ENCODE measurements at places on chromosomes 7 and 10.
A peak's percentile ranks its signal among the peaks of the same experiment; 100 is the strongest.

GRCh38 chr10:108039821-108040584 is 875.5 kb upstream of the SORCS1 start:
- DNase-seq, result no peak

DNA sequence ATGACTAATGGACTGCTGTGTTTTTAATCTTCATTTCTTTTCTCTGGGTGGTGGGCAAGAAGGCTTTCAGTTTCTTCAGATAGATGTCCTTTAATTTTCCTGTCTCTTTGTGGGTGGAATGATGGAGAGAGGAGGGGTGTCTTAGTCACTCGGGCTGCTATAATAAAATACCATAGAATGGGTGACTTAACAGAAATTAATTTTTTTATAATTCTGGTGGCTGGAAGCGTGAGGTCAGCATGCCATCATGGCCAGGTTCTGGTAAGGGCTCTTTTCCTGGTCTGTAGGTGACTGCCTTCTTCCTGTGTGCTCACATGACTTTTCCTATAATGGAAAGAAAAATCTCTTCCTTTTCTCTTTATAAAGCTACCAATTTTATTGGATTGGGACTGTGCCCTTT is 6.3 kb downstream of the RSBN1L start:
- DNase-seq, result no peak

DNA sequence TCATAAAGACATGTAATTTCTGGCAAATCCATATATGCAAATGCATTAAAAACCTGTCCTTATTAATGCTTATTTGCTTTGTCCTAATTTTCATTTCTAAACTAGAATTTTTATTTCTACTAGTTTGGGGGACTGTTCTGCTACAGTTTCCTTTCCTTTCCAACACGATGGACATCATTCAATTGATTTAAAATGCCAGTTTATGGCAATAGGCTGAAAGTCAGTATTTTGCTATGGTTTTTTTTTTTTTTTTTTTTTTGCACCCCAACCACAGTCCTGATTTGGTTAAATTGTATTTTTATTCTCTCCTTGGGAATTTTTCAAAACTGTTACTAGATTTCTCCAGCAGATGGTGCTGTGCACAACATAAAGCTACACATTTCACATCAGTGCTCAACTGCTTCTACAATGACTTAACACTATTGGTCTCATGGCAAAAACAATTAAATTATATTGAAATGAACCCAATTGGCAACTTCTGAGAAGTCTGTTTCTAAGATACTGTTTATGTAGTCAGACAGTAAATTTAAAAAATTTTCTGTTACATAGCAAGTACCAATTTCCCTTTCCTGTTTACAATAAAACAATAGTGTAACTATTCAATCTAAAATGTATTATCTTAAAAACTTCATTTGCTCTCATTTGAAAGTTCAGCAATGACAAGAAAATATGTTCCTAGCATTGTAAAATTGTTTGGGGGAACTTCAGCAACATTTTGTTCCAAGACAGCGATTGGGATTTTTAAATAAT is 193.8 kb upstream of the CCDC6 start:
- peak; percentile 35 for DNase-seq

DNA sequence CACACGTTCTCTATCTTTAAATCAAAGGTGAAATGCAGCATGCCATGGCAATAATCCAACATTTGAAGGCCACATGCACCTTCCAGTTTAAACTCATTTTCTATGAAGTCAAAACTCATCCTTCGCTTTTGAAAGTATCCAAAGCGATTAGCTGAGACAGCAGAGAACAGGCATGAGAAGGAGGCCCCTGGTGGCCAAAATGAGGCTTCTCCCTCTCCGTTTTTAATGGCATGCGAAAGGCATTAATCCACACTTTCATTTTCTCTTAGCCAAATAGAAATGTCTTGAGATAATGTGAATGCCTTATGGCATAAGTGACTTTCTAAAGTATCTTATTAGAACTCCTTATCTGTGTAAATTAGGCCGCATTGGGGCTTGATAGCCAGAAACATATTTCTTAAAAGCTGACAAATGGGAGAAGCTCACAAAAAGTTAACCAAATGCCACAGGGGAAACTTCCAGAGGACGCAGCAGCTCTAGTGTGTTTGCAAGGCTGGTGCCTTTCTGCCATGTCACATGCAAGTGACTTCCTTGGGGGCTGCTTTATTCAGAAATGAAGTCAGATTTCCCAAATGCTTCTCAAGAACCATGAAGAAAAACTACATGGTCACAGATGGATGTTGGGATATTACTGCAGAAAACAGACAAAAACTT is 1189.6 kb downstream of the SORCS1 start:
- no peak for DNase-seq

GRCh38 chr7:132407764-132408163 is 168.5 kb downstream of the PLXNA4 start:
- DNase-seq, result no peak

DNA sequence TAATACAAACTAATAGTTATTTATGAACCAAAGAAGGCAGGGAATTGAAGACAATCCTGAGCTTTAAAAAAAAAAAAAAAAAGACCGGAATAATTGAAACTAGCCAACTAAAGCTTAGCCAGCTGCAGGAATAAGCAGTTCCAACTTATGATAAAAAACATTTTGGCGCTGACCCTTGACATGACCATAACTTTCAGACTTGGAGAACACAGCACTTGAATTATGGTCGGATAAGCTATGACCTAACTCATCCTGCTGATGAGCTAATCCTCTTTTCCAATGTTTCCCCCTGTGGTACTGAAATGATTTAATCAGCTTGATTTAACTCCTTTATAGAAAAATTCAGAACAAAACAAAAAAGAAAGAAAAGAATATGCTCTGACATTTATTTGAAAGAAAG is 181.8 kb downstream of the DGKB start:
- DNase-seq, result no peak

DNA sequence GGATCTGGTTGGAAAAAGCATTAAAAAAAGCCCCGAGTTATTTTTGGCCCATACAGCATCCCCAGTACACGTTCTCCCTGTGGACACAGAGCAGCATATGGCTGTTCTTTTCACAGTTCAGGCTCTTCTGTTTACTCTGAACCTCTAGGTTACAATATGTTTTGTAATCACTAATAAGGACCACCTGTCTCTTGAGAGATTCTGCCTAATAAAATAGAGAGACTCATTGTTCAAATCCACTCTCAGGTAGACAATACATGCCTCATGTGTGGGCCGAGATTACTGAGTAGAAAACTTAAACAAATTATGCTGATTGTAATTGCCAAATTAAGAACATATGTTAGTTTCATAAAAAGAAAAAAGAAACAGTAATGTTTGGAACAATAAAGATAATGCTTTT is 647.7 kb downstream of the GRM8 start:
- no peak for DNase-seq

GRCh38 chr10:31945392-31945791 is 16.8 kb upstream of the ARHGAP12 start:
- no peak for DNase-seq

- no peak for DNase-seq
These were observed 49.4 kb downstream of the HTRA1 start for GRCh38 chr10:122510736-122511135.

- no peak for DNase-seq
These were observed 97.5 kb upstream of the MGMT start for GRCh38 chr10:129369566-129369965.

DNA sequence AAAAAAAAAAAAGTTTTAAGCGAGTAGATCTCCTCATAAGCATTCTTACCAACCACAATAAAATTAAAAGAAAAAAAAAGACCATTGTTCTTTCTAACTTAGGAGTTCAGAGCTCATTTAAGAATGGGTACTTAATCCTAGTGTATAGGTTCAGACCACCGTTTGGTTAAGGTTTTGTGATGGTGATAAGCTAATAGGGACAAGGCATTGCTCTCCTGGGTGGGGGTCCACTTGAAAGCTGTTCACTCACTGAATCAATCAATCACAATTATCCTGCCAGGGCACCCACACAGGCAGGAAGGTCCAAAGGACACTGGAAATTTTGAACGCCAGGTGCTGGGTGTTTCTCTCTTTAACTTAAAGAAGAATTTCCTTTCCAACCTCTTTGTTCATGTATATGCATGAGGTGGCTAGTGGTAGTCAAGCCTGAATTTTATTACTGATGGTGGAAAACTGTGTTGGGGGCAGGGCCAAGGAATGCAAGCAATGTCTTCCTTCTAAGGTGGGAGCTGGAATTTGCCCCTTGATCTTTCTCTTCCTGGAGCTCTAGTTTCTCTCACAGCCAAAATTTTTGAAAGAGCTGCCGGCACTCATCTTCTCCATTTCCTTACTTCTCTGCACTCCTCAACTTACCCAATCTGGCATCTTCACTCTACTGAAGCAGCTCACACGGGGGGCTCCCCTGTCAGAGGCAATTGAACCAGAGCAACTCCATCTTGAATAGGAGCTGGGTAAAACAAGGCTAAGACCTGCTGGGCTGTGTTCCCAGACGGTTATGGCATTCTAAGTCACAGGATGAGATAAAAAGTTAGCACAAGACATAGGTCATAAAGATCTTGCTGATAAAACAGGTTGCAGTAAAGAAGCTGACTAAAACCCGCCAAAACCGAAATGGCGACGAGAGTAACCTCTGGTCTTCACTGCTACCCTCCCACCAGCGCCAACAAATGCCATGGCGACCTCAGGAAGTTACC is 7.5 kb upstream of the FAM131B start:
- DNase-seq, result no peak

GRCh38 chr7:94418851-94419250 is 24.2 kb downstream of the COL1A2 start:
- DNase-seq, result no peak

DNA sequence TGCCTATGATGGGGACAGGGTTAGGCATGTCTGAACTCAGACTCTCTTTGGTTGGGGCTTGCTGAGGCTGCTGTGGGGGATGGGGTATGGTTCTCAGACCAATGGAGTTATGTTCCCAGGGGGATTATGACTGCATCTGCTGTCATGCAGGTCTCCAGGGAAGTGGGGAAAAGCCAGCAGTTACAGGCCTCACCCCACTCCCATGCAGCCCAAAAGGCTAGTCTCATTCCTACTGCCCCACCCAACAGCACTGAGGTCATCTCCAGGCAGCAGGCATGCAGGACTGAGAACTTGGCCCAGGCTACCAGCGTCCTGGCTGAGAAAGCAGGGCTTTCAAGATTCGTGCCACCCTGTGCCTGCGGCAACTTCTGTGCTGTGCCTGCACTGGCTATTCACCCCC is 373.3 kb downstream of the HTR7 start:
- no peak for DNase-seq

DNA sequence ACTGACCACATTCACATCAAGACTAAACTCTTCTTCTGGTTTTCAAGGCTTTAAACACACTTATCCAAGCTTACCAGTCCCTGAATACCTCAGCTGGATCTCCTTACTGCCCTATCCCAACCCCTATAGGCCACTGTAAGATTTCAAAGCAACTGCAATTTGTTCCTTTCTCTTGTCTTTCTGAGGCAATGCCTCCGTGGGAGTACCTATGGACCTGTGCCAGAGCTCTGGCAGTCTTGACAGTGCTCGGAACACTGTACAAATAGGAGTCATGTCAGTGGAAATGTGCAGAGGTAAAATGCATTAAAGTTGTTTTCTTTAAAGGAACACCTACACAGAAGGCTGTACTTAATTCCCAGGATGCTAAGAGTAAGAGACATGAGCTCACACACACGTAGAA is 124.7 kb downstream of the CNOT4 start:
- DNase-seq, result no peak

- no peak for DNase-seq
These were observed 16.3 kb upstream of the MYL7 start for GRCh38 chr7:44157116-44158080.

GRCh38 chr10:115606086-115606485 is 512.9 kb downstream of the ATRNL1 start:
- no peak for DNase-seq

GRCh38 chr10:21750424-21750823 is 216.4 kb downstream of the MLLT10 start:
- no peak for DNase-seq

- DNase-seq, result no peak
These were observed 18.1 kb upstream of the KCND2 start for GRCh38 chr7:120254845-120255244.

- no peak for DNase-seq
These were observed 30.0 kb downstream of the DUSP5 start for GRCh38 chr10:110527731-110528171.

DNA sequence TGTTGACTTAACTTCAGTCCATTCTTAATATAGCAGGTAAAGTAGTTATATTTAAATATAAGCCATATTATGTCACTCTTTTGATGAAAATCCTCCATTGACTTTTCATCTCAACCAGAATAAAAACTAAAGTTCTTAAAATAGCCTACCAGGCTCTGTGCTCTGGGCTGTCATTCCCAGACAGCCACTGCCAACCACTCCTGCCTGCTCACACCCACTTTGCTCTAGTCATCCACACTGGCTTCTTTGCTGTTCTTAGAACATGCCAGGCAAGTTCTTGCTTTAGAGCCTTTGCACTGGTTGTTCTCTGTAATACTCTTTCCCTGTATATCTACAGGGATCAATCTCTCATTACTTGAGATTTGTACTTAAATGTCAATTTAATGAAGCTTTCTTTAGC is 80.6 kb downstream of the ZEB1 start:
- no peak for DNase-seq

DNA sequence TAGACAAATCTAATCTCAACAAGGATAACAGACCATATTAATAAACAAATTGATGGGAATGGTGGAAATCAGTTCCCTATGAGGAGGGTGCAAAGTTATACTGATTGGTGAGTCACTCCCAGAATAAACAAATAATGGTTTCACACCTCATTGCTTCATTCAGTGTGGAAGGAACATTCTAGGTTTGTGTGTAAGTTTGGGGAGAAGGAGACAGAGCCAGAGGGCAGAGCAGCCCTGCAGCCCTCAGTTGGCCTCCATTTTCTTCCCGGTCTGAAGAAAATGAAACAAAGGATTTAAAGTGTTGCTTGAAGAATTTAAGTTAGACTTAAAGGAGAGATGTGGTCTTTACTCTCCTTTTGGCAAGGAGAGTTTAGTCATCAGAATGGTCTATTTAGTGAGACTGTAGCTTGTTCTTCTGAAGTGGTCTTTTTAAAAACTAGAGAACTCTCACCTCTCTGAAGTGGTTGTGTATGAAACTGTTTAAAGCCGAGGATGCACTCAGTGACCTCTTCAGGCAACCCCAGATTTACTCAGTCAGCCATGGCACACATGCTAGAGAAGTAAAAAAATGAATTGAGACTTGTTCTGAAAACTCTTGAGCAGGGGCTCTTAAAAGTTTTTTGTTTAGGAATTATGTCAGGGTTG is 27.2 kb downstream of the IKZF1 start:
- DNase-seq, result no peak

DNA sequence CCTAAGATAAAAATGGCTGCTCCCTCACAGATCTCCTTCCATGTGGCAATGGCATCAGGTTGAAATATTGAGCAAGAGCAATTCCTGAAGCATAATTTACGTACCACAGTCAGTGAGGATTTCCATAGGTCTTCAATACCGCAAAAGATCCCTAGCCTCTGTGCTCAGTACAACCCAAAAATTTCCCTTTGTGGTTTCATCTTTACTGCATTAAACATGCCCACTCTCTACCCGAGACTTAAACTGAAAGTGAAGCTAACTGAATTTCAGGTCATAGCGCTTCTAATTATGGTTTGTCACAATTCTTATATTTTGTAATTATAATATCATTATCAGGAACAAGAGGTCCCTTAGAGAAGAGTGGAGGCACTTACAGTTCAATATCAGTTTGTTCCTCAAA is 1071.1 kb downstream of the XPNPEP1 start:
- no peak for DNase-seq

GRCh38 chr7:47228386-47229014 is 353.4 kb downstream of the TNS3 start:
- no peak for DNase-seq
